Inflammatory macrophage treated with lipopolysaccharide for 4 hours (primary cell): ENCODE measurements at places on chromosomes 7 and 10.

- no peak for DNase-seq
Measured at GRCh38 chr10:126909147-126909546, 3.9 kb downstream of the DOCK1 start.

DNA sequence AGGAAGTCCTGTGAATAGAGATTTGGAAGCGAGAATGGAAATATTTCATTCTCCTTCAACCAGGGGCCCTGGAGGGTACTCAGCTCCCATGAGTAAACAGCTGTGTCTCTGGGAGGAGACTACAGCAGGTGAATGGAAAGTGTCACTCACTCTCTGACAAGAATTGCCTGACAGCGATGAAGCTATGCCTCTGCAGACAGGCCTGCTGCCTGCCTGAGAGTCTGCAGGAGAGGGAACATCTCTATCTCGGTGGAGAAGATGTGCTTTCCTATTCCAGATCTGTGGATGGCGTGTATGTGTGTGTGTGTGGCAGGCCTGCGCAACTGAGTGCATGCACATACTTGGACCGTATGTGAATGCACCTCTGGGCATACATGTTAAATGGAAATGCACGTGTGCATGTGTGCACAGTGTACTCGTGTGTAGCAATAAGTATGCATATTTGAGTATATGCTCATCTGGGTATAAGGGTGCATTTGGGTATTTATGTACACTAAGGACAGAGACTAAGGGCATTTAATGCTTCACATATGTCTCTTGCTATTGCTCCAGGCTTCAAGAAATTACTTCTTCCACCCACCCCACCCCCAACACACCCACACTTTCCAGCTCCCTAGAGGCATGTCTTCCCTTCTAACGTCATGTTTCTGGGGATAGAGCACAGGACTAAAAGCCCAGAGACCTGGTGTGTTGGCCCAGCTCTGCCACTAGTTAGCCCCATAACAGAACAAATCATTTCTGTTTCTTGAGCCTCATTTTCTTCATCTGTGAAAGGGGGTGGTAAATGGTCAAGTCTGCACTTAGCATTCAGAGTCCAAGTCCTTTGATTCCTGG is 4.6 kb upstream of the ADCYAP1R1 start:
- DNase-seq = no peak

DNA sequence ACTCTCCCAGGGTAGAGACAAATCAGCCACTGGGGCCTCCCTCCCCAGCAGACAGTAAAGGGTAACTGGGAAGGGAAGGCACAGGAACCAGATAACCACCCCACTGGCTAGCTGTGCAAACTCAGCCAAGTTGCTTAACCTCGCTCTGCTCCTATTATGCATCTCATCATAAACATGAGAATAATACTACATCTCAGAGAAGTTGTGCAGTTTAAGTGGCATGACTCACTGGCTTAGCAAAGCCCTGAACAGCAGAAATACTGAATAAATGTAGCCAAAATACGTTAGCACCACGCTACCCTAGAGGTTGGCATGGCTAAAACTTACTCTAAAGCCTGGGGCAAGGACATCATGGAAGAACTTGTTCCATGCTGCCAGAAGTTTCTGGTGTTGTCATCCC is 128.1 kb upstream of the ANK3 start:
- DNase-seq = no peak

DNA sequence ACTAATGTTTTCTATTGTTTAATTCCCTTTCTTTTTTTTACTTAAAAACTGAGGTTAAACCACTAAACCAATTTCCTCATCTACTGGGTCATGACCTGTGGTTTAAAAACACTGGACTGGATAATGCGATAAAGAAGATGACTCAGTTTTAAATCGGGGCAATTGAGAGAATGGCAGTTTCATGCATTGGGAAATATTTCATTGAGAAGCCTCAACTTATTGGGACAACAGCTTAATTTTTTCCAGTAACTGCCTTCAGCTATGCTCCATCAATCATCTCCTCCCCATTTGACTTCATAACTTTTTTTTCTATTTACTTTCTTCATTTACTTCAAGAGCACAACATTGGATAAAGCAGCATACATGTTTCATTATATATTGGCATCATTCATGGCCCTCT is 61.8 kb upstream of the MET start:
- peak; percentile 85 for DNase-seq

GRCh38 chr10:89556600-89556999 is 21.2 kb upstream of the SLC16A12 start:
- DNase-seq = no peak

DNA sequence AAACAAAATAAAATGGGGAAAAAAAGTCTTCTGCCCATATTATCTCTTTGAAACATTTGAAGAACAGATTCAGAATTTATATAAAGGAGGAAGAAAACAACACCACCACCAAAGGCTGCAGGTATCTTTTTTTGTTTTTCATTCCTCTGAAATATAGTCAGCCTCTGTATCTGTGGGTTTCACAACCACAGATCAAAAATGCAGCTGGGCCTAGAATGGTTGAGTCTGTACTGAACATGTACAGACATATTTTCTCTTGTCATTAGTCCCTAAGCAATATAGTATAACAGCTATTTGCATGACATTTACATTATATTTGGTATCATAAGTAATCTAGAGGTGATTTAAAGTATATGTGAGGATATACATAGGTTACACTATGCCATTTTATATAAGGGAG is 559.7 kb upstream of the LRRN3 start:
- no peak for DNase-seq

DNA sequence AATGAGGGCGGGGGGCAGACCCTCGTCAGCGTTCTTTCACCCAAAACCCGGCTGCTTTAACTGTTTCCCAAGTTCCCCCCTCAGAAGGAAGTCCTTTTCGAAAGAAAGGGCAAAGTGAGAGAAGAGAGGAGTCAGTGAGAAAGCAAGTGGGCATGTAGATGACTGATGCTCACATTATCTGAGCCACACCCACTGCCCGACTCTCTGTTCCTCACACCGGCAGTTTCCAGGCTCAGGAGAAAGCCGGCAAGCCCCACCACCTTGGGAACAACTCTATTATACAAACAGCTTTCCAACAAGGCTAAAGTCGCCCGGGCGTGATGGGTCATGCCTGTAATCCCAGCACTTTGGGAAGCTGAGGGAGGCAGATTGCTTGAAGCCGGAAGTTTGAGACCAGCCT is 23.1 kb downstream of the RCC1L start:
- no peak for DNase-seq

GRCh38 chr10:119517235-119518141 is 25.0 kb downstream of the RGS10 start:
- DNase-seq = peak; percentile 68

DNA sequence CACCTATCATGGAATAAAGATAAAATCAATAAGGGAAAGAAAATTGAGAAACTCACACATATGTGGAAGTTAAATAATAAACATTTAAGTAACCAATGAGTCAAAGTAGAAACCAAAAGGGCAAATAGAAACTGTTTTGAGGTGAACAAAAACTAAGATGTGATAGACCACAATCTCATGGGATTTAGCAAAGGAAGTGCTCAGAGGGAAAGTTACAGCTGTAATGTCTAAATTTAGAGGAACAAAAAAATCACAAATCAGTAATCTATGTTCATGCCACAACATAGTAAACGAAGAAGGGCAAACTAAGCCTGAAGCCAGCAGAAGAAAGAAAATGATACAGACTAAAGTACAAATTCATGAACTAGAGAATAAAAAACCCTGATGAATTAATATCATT is 16.3 kb downstream of the CYP3A4 start:
- peak; percentile 63 for DNase-seq

DNA sequence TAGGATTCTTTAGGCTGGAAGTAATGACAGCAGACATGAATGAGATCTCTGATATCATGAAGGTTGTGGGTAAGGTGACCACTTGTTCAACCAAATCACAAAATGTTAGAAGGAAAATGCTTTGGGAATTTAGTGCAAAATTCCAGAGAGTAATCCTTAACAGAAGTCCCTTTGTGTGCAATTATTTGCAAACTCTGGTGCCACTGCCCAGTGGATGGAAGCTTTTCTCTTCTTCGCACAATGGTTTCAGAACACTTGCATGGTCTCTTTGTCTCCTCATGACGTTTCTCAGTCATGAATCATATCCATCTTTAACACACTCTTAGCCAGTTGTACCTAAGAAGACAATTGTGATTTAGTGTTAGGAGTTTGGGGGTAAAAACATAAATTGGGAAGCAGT is 570.4 kb upstream of the ANKRD30A start:
- DNase-seq = no peak

DNA sequence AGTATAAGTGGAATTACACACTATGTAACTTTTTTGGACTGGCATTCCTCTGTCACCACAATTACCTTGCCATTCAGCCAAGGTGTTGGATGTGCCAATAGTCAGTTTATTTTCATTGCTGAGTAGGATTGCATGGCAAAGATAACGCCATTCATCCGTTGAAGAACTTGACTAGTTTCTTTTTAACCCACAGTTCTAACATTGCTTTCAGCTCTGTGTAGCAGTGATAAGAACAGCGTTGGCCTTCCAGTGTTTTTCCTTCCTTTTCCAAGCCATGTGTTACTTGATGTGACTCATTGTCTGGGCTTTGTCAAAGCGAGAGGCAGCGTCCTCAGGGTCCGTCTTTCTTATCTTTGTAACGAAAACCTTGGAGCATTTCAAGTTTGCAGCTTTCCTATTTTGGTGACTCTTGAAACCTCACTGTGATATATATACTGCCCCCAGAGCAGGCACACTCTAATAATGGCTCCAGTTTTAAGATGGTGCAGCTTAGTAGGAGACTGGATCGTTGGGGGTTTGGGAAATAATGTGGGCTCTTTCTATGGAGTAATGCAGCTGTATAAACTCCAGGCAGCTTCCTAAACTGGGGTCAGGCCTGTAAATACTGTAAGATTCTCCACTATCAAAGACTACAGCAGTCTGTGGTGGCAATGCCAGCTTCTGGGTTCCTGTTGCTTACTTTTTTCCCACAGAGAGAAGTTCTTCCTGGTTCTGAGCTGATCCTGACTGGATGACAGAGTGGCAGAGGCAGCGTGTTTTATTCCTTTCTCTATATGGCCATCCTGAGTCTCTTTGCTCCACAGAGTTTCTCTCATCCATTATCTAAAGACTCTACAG is 41.7 kb downstream of the AKR1E2 start:
- no peak for DNase-seq

- no peak for DNase-seq
Measured at GRCh38 chr7:91618776-91619765, 261.4 kb downstream of the MTERF1 start.

DNA sequence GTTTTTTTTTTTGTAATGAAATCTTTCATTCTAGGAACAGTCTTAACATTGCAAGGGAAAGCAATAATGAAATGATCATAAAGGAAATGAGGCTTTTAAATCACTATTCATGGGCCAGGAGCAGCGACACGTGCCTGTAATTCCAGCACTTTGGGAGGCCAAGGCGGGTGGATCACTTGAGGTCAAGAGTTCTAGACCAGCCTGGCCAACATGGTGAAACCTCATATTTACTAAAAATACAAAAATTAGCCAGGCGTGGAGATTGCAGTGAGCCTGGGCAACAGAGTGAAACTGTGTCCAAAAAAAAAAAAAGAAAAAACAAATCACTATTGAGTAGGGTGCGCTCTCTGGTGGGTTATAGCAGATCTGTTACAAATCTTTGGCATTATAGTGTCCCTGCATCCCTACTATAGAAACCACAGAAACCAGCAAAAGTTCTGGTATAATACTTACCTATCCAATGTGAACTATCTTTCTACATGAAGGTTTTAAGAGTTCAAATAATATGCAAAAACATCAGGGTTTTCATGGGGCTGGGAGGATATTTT is 72.1 kb downstream of the GLI3 start:
- DNase-seq = no peak

GRCh38 chr10:133197786-133198185 is 32.2 kb upstream of the UTF1 start:
- DNase-seq = no peak

DNA sequence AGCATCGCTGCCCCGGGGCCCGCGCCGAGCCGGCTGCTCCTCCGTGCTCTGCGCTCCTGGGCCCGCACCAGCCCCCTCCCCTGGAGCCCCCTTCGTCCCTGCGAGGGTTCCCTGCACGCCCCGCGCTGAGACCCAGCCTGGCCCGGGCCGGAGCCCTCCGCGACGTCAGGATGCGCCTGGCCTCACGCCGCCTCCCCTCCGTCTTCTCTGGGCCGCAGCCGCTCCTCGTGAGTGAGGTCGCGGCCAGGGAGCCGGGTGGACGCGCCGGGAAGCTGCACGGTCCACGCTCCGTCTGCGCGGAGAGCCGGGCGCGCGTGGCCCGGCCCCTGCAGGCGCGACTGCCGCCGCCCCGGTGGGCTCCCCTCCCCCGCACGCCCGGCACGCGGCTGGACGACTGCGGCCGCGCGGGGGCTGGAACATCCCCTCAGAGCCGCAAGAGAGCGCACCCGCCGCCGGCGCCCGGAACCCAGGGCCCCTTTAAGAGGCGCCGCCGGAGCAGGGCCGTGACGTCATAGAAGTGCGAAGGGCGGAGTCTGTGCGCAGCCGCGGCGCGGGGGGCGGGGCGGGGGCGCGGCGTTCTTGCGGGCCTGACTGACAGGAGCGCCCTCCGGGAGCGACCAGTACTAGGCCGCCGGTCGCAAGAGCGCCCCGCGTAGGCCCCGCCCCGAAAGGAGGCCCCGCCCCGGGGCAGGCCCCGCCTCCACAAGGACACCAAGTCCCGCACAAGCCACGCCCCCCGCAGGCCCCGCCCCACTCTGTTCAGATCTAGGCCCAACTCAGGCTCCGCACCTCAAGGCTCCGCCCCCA is 507 bp upstream of the INPP5A start:
- DNase-seq = peak; percentile 100
